A549 (cell line): ENCODE measurements at places on chromosomes 12 and 14. TPM values are rescaled to one million over a fixed set of nuclear protein-coding genes. Genes with fewer than 3 reads are reported as not detected.

Gene CLEC4A
- 0.17 TPM in 1 of 3 replicates, not detected in the others for polyA plus RNA-seq

DNA sequence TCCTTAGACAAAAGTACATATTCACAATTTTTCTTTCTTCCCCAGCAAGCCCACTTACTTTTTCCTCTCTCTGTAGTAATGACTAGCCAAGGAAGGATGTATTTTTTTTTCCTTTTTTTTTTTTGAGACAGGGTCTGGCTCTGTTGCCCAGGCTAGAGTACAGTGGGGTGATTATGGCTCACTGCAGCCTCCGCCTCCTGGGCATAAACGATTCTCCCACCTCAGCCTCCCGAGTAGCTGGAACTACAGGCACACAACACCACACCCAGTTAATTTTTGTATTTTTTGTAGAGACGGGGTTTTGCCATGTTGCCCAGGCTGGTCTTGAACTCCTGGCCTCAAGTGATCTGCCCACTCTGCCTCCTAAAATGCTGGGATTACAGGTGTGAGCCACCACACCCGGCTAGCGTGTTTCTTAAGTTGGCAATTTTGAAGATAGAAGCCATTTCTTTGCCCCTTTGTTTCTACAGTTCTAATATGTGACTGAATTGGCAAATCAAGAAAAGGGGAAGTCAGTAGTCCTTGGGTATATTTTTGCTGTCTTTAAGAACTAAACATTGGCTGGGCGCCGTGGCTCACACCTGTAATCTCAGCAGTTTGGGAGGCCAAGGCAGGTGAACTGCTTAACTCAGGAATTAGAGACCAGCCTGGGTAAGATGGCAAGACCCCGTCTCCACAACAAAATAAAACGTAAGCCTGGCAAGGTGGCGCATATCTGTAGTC is 3.2 kb upstream of the NACA start:
- no peak for DNase-seq

- DNase-seq, result peak; percentile 33
These were observed 334.0 kb downstream of the BTG1 start for GRCh38 chr12:91811481-91812287.

- no peak for DNase-seq
These were observed 238.7 kb downstream of the AKAP6 start for GRCh38 chr14:32567543-32568384.

GRCh38 chr12:104435765-104436164 is 21.0 kb upstream of the CHST11 start:
- DNase-seq, result no peak

Gene R3HDM2
- polyA plus RNA-seq, result 14.0 to 14.7 TPM (median 14.4 TPM) in 3 replicates

GRCh38 chr12:97047361-97047760 is 140.3 kb downstream of the NEDD1 start:
- DNase-seq, result no peak

DNA sequence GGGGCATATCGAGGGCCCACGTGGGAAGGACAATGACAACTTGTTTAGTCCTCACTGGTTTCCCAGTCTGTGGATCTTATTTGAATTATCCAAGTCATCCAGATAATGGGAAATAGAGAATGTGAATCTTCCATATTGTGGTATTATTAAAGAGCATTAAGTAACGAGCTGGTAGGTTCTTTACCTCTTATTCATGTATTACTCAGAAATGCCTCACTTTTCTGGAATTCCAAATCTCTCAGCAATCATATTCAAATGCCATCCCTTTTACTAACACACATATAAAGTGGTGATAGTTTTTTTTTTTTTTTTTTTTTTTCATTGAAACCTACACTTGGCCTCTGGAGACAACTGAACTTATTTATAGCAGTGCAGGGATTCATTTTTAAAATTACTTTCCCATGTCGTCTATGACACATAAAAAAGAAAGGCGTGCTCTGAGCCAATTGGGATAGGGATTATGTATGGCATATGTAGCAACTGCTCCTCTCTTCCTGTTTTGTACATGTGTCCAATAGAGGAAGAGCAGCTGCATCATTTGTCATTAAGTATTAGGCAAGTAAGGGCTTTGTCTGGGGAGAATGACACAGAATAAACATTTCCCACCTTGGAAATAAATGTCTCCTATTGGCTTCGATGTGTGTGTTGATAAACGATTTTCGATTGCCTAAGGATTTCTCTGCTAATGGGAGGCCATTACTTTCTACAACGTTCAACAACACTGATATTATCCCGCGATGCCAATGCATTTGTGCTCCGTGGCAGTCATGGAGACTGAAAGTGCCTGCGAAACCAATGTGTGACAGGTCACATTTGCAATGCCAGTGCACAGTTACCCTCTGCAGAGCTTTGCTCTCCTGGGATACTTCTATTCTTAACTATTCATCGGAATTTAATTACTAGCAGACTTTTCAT is 78.6 kb upstream of the IFNG-AS1 start:
- DNase-seq, result peak; percentile 48

DNA sequence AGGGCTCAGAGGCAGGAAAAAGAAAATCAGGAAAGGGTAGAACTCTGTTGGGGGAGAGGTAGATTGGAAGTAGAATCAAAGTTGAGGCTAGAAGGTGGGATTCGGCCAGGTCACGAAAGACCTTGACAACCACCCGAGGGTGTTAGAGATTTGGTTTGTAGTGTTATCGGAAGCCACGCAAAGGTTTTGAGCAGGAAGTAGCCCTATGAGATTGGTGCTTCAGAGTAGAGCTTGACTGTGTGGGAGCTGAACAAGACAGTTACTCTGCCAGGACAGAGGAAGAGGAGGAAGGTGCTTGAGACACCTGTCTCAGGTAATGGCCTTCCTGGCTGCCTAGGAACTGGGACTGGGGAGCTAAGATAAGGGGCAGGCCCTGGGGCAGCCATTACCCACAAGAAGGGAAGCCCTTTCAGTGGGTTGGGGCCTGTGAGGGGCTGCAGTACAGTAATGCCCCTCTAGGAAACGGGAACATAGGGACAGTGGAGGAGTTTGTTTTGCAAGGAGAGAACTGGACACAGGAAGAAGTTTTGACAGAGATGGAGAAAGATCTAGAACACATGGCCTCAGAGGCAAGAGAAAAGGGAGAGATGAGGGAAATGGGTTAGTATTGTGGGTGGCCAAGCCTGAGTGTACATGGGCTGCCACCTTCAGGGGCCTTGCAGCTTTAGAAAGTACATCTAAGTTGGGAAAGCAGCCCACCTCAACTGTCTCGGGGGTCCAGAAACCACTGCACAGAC is 73.5 kb downstream of the RIN3 start:
- no peak for DNase-seq

Gene PALS1
- polyA plus RNA-seq, result 23.4 to 26.8 TPM (median 26.6 TPM) in 3 replicates

Gene TBX3
- 18.0 to 22.8 TPM (median 22.1 TPM) in 3 replicates for polyA plus RNA-seq

GRCh38 chr12:112162241-112162790 is 37.0 kb downstream of the TRAFD1 start:
- DNase-seq, result no peak

DNA sequence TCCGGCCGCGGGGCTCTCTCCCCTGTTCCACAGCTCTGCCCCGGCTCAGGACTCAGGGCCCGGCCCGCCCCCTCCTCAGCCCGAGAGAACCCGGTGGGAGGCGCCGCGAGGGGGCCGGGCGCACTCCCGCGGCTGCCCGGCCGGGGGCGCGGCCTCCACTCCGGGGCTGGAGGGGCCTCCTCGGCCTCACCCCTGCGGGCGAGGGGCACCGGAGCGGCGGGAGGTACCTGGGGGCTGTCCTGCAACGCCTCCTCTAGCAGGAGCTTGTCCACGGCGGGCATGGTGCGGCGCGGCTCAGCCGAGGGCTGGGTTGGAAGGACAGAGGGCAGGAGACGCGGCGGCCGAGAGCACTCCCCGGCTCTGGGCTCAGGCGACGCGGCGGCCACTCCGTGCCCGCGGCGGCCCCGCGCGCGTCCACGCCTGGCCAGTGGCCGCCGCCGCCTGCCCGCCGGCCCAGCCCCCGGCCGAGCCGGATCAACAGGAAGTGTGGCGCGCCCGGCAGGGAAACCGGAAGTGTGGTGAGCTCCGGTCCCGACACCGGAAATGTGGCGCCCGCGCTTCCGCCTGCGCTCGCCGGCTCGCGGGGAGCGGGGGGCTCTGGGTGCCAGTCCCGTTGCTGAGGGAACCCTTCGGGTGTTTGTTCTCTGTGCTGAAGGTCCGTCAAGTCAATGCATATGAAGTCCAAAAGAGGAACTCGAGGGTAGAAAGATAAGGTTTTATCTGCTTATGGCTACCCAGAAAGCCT is at the start of gene APPL2:
TSS of gene APPL2 (minus strand) at position 443 of the 745 bp plus-strand sequence. CDS start at position 281, 162 bp downstream.
- peak; percentile 97 for DNase-seq

DNA sequence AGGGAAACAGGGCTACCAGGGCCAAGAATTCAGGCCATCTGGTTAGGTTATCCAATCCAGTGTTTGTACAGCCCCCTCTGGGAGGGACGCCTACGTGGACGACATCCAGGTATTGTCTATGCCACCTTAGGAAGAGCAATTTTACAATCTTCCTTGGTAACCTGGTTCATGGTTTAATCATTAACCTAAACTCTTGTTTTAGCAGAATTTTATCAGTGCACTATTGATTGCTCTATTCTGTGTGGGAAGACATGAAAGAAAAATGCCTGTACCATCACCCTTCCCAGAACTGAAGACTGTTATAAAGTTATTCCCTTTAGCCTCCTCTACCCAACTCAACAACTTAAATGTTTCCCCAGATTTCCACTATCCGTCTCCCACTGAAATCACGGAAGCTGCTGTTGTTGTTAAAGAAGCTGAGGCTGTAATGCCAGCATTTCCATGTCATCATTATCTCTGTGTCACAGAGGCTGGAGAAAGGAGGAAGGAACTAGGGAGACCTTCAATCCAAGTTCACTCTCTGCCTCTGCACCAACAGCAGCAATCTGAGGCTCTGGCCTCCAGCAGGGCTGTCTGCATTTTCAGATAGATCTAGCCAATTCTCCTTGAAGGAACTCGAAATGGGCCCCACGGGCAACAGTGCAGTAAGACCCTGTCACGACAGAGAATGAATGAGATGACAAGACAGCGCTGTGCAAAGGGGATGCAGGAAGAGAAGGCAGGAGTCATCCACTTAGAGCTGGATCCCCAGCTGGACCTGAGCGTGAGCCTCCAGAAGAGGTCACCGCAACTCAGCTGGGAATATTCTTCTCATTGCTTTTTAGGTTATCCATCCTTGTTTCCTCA is 183.4 kb upstream of the GZMB start:
- no peak for DNase-seq

DNA sequence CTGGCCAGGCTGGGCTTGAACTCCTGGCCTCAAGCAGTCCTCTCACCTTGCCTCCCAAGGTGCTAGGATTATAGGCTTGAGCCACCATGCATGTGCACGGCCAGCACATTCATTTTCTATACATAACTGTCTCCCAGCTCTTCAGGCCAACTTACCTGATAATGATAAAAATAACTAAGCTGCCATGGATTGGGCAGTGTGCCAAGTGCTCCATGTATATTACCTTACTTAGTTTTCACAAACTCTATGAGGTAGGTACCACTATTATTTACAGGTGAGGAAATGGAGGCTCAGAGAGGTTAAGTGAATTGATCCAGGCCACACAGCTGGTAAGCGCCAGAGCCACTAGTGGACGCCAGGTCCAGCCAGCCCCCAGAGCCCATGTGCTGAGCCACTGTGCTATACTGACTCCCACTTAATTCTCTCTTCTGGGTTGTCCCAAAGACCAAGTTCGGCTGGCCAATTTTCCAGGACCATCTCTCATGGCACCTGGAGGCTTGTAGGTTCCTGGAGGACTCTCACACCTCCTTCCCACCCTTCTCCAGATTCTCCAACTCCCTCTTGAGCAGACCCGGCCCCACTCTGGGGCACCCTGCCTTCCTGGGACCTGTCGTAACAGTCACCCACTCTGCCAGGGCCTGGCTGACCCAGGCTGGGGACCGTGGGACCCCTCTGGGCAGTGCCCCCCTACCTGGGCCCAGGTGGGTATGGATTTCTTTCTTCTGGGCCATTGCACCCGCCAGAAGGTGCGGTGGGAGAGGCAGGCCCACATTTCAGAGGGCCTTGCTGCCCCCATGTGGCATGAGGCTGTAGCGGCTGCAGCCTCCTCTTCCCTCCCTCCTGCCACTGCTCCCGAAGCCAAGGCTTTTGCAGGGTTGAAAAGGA is 30.2 kb upstream of the CIPC start:
- DNase-seq, result peak; percentile 79

DNA sequence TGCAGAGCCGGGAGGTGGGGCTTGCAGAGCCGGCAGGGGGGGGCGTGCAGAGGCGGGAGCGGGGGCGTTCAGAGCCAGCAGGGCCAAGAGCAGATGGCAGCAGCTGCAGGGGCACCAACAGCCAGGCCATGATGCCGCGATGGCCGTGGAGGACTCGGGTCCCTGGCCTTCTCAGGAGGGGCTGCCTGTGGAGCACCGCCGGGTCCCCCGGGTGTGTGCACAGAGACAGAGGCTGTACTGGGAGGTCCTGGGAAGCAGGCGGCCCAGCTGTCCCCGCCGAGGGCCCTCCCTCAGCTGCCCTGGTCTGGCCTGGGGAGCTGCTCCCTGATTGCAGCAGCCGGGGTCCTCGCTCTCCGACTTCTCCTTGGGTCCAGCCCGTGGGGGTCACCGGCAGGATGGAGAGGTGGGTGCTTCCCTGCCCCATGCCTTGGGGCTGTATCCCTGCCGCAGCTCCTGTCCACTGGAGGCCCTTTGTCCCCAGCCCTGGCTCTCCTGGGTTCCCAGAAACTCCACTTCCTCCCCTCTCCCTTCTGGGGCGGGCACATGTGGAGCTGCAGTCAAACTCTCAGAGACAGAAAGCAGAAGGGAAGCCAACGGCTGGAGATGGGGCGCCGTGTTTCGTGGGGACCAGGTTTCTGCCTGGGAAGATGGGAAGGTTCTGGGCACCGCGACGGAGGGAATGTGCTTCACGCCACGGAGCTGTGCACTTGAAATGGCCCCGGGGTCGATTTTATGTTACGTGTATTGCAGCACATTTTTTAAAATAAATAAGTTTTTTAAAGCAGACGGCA is 75.8 kb upstream of the GALNT9 start:
- no peak for DNase-seq

Gene PIANP
- polyA plus RNA-seq, result 0.30 to 0.56 TPM (median 0.45 TPM) in 3 replicates

DNA sequence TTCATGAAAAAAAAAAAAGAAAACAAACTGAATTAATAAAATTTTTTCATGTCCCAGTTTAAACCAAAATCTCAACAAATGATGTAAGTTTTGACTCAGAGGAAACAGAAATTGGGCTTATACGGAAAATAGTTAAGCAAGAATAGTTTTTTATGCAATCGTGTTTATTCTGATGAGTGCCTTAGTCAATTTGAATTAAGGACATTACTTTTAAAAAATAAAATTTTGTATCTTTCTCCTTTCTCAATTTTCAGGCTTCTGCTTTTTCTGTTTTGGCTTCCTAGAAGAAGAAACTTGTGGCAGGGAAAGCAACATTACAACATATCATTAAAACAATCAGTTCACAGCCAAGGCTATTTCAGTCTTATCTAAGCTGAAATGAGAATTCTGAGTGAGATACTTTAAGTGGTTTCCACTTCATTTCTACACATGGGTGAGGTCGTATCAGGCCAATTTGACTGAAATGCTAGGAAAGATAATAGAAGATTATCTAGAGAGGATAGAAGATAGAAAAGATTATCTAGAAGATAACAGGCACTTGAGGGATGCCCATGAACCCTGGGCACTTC is 52.4 kb downstream of the BCL2L14 start:
- DNase-seq, result no peak

Gene DAO
- not detected in 3 replicates for polyA plus RNA-seq

- no peak for DNase-seq
These were observed 77.5 kb downstream of the LIN7A start for GRCh38 chr12:80860206-80860605.

Gene ANKS1B
- polyA plus RNA-seq, result 0.80 to 1.5 TPM (median 1.1 TPM) in 3 replicates
